Activated CD4-positive, alpha-beta T cell treated with anti-CD3 and anti-CD28 coated beads for 48 hours (primary cell): ENCODE measurements at places on chromosomes 2 and 18.

DNA sequence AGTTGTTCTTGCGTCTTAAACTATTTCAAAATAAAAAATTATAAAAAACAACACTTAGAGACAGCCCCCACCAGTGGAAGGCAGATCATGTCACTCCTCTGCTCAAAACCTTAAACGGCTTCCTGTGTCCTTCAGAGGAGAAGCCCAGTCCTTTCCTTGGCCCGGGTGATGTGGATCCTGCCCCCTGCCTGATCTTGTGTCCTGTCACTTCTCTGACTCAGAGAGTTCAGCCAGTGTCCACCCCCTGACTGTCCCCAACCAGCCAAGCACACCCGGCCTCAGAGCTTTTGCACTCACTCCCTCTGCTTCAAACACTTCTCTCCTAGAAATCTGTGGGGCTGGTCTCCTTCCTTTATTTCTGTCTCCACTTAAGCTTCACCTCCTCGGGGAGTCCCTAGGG lies 35.4 kb downstream of the TOGARAM2 start:
- DNase-seq: no peak

DNA sequence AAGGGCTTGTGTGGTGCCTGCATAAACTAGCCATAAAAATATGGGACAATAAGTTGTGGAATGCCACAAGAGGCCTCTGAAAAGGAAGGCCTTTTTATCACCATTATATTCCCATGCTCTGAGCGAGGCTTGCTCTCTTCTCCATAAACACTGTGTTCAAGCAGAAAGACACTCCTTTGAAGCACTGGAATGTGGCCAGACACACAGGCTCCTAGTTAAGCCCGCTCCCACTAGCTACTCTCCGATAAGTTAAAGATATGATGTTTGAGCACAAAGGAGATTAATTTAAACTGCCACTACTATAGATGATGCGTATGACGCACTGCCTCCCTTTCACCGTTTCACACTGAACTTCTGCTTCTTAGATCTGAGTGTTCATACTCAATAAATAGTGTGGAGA lies 188.7 kb upstream of the TWIST2 start:
- no peak for DNase-seq

DNA sequence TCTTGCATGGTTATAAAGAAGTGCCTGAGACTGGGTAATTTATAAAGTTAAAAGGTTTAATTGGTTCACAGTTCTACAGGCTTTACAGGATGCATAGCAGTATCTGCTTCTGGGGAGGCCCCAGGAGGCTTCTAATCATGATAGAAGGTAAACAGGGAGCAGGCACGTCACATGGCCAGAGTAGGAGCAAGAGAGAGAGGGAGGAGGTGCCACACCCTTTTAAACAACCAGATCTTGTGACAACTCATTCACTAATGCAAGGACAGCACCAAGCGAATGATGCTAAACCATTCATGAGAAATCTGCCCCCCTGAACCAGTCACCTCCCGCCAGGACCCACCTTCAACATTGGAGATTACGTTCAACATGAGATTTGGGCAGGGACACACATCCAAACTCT lies 141.1 kb downstream of the EN1 start:
- no peak for DNase-seq

GRCh38 chr18:27887711-27888495 lies 289.0 kb downstream of the CDH2 start:
- no peak for DNase-seq

GRCh38 chr2:120338015-120338414 lies 7.9 kb upstream of the INHBB start:
- no peak for DNase-seq

- peak; percentile 36 for DNase-seq
Observed at GRCh38 chr2:173288561-173288960, 66.1 kb upstream of the CDCA7 start.

DNA sequence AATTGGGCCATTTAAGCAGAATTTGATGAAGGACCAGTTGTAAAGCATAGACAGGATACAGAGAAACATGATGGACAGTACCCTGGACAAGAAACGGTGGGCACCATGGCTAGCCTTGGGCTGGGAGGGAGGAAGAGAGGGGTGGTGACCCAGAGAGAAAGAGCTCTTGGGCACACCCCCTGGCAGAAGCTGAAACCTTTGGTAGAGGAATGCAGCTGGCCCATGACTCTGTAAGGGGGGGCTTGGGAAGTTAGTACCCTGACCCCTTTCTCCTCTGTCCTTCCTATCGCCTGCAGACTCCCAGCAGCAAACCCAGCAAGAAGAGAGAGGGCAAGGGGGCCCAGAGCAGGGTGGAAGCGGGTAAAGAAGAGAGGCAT lies 32.6 kb downstream of the MRPL44 start:
- no peak for DNase-seq

DNA sequence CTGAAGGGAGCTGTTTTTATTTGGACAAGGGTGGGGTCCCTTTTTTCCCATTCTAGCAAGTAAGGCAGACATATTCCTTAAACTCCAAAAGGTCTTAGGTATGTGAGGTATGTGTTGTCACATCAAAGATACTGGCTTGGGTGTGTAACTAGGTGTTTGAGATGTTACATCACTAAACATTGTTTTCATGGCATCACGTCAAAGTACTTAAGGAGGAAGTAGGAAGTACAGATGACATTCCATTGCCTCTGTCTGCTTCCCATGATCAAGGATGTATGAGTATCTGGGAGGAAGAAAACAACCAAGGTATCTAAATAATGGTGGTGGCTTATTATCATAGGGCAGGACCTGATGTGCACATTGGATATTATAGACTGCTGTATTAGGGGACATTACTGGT lies 39.3 kb downstream of the CD302 start:
- no peak for DNase-seq

DNA sequence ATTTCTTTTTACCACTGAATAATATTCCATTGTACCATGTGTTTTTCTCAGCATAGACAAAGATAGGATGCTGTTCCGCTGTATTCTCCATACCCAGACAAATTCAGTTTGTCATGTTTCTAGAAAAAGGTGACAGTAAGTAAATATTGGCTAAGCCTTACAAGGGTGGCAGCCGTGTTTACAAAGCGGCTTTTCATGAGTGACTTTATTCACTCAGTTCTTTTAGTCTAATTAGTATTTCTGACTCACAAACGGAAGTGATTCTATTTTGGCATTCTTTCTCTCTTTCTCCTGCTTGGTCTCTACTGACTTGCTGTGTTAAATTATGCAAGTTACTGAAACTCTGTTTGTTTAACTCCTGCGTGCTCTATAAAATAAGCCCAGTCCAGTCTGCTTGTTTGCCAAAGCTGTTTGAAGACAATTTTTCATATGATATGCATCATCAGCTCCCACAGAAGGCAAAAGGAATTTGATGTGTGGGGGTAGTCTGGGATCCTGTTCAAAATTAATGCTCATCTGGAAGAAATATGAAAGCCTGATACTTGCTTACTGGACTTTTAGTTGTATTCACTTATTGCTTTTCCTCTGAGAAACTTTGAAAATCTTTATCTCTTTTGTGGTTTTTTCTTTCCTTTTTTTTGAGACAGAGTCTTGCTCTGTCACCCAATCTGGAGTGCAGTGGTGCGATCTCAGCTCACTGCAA lies 2.3 kb upstream of the PLEKHH2 start:
- no peak for DNase-seq

- no peak for DNase-seq
Observed at GRCh38 chr2:62895632-62896009, 155.0 kb upstream of the OTX1 start.

DNA sequence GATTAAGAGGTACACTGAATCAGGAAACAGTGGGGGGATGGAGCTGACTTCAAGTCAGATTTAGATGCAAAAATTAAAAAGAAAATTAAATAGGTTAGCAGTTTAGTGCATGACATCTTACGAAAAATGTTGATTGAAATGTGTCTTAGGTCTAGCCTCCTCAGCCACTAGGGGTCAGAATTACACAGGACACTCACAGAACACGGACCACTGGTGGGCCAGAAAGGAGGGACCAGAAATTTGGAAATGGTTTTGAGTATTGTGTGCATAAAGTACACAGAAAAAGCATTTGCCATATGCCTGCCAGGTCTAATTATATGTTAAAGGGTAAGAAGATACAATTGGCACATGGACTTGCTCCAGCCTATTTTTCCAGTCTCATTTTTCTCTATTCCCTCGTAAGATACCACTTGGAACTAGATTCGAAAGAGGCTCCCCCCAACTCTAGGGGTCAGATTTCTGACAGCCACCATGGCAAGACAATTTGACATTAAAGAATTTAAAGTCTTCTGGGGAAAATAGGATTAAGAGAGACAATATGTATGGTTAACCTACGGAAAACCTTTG lies 550.2 kb upstream of the SETBP1 start:
- peak; percentile 5 for DNase-seq

GRCh38 chr2:46786228-46786627 lies 129.4 kb downstream of the MCFD2 start:
- DNase-seq: no peak

DNA sequence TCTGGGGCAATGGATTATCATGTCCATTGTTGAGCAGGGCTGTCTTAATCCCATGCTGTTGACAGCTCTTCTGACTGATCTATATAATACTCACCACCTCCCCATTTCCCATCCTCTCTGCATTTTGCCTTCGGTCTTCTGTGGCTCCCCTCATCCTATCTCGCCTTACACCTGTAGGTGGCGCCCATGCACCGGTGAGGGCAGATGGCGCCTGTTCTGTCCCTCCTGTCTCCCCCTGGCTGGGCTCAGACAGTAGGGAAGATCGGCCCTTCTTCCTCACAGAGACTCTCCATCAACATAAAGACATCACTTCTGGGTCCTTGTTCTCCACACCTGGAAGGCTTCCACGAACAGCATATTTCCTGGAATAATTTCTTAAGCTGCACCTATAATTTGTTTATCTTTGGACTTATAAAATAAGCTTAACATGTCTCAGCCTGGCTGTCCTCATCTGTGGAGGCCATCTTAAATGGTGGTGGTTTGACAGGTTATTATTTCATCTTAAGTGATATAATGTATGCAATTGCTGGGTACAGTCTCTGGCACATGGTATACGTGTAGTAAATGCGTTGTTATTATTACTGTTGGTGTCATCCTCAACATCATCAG lies 10.9 kb upstream of the CDH20 start:
- DNase-seq: peak; percentile 69

GRCh38 chr2:55923091-55923981 lies at the start of gene EFEMP1:
Gene EFEMP1, minus strand, starts transcription at chr2:55923782. Its CDS starts 1,342 bp downstream, at chr2:55922440.
- DNase-seq: peak; percentile 6

- peak; percentile 76 for DNase-seq
Observed at GRCh38 chr2:121746071-121746578, 9.3 kb upstream of the TSN start.

DNA sequence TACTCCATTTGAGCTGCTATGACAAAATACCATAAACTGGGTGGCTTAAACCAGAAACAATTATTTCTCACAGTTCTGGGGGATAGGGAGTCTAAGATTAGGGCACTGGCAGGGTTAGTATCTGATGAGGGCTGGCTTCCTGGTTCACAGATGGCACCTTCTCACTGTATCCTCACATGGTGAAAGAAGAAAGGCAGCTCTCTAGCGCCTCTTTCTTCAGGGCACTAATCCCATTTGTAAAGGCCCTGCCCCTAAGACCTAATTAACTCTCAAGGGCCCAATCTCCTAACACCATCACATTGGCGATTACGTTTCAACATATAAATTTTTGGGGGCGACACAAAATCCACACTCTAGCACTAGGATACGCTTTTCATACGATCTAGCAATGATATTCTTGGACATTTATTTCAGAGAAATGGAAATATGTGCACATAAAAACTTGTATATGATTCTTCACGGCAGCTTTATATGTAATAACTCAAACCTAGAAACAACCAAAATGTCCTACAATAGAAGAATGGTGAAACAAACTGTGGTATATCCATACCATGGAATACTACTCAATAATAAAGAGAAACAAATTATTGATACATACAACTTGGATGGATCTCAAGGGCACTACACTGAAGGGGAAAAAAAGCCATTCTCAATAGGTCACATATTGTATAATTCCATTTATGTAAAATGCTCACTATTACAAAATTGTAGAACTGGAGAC lies 111.0 kb downstream of the BCL2L11 start:
- DNase-seq: no peak

- no peak for DNase-seq
Observed at GRCh38 chr2:112954364-112954763, 23.4 kb upstream of the IL36G start.

DNA sequence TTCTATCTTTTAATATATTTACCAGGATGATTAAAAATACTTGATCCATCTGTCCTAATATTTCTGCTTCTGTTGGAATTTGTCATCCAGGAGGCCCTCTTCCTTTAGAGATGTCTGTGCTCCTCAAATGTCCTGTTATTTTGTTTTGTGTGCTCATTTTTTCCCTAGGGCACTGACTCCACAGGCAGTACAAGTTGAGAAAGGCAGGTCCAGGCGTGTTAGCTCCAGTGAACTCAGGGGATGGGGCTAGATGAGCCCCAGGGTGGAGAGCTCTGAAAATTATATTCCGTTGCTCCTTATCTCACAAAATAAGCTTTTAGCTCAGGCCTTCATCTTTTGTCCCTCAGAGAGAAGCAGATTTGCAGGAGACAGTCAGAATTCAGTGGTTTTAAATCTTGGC lies 105.7 kb downstream of the SLC4A3 start:
- no peak for DNase-seq

GRCh38 chr18:75482880-75483279 lies 55.4 kb upstream of the SMIM21 start:
- DNase-seq: no peak

DNA sequence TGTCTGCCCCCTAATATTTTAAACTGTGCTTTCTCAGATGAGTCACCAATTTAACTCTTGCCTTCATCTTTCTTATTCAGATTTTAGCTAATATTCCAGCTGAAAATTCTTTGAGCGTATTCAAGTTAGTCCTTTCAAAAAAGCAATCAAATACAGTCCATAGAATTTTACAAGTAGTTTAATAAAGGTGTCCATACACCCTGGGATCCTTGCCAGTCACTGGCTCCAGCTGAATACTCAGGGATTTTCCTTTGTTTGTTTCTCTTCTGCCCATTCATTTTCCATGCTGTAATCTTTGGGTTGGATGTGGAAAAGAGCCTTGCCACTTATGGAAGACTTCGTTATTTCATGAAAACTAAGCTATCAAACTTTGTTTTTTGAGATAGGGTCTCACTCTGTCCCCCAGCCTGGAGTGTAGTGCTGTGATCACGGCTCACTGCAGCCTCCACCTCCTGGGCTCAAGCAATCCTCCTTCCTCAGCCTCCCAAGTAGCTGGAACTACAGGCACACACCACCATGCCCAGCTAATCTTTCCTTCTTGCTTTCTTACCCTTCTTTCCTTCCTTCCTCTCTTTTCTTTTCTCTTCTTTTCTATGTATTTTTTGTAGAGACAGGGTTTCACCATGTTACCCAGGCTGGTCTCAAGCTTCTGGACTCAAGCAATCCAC lies 34.0 kb downstream of the VSNL1 start:
- no peak for DNase-seq

GRCh38 chr2:8598295-8599165 lies 83.3 kb upstream of the ID2 start:
- DNase-seq: no peak

DNA sequence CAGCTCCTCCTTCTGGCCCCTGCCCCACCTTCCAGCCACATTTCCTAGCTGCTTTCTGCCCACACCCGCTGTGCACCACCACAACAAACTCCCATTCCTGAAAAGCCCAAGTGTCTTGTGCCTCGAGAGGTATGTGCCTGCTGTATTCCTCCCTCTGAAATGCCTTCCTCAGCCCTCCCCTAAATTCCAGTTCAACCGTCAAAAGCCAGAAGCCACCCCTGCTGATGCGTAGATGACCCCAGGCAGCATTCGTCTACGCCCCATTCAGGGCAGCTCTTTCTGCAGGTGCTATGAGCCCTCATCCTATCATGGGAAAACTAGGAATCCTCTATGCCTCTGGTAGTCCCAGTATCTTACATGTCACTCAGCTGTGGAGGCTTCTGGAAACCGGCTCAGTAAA lies 71.7 kb downstream of the DNMT3A start:
- DNase-seq: no peak

- DNase-seq: no peak
Observed at GRCh38 chr2:182300608-182301007, 126.2 kb downstream of the PDE1A start.
